Activated naive CD4-positive, alpha-beta T cell treated with anti-CD3 and anti-CD28 coated beads, Interleukin-2, amount 50 U/mL, for 72 hours (primary cell): ENCODE measurements at places on chromosomes 7 and 10. TPM values are rescaled to one million over a fixed set of nuclear protein-coding genes. Genes with fewer than 3 reads are reported as not detected.

DNA sequence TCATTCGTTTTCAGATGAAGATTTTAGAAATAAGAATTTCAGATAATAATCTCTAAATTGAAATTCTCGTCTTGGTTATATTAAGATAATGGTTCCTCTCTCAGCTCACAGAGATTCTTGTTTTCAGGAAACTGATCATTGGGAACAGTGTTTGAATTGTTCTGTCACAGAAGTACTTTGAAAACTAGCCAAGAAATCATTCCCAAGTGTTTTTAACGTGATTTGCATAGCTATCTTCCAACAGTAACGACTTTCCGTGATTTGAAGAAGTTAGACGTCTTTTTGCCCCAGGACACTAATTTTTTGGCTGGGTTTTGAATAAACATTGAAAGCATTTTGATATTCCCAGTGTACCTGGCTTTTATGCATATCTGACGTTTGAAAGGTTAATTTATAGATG, 116.0 kb downstream of the CDCA7L start:
- no peak for DNase-seq

DNA sequence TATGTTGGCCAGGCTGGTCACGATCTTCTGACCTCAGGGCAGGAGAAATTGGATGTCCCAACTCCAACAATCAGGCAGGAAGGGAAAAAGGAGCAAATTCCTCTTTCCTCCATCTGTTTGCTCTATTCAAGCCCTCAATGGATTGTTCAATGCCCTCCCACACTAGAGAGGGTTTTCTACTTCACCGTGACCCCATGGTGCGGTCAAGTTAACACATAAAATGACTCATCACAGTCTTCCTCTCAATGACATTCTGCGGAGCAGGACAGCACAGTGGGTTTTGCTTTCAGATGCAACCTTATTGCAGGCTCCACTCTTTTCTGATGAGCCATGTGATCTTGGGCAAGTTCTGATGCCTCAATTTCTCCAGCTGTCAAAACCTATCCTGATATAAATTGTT, 364.9 kb downstream of the ANKRD30A start:
- no peak for DNase-seq

- DNase-seq: no peak
Measured at GRCh38 chr7:24729365-24730017, 27.8 kb downstream of the GSDME start.

The ZNF488 gene
- 0.23 TPM for total RNA-seq

The CHST3 gene
- total RNA-seq: 0.16 TPM

DNA sequence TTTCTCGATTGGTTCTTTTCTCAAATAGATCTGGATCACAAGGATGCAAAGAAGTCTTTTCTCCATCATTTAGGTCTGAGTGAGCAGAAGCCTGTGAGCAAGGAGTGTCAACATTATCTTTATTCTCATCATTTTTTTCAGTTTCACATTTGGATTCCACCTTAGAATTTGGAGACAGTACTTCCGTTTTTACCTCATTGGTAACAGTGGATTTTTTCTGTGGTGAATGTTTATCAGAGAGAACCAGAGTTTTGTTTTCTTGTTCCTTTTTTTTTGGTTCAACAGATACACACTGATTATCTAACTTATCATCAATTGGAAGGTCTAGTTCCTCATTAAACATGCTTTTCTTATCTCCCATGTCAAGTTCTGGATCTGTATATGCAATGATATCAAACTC, 151.3 kb downstream of the GALNT11 start:
- no peak for DNase-seq
